ENCODE measurements at places on chromosomes 13 and 19. TPM values are rescaled to one million over a fixed set of nuclear protein-coding genes. Genes with fewer than 3 reads are reported as not detected.

DNA sequence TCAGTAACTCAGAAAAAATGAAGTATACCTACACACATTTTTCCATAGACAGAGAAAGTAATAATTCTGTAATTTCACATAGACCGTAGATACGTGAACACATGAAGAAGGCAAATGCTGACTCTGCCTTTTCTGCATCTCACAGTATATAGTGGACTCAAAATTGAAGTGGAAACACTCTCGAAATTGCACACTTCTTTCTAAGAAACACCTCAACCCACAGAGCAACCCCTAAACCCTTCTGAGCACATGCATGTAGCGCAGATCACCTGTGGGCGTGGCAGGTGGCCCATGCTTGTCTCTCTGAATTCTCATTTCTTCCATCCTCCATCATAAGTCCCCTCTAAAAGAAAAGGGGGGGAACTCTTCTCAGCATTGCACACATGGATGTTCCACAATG, 34.7 kb downstream of the COL4A1 start:
- no peaks in the 10 kb centered on the region for H3K36me3 ChIP-seq
- DNase-seq: no peak
- no peak overlapping the region for H3K4me3 ChIP-seq
- H3K27ac ChIP-seq: no peak overlapping the region

DNA sequence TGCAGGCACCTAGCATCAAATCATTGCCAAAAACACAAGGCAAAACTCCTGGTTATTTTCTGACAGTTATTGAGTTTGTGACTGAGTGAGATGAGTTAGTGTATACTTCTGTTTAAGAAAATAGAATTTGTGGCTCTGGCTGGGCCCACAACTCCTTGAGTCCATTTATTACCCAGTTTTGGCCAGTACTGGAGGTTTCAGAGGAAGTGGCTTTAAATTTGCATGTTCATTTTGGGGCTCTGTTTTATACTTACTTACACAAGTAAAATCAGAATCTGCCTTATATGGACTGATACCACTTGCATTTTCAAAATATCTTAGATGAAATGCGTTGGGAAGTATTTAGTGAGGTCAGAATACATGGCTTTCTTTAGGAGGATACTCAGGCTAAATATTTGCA, 29.0 kb downstream of the TNFSF11 start:
- no peak overlapping the region for H3K4me3 ChIP-seq
- no peak overlapping the region for H3K27ac ChIP-seq
- H3K36me3 ChIP-seq: no peaks in the 10 kb centered on the region
- H3K27me3 ChIP-seq: peaks cover 2% of the 10 kb centered on the region
- peak; percentile 38 for DNase-seq

DNA sequence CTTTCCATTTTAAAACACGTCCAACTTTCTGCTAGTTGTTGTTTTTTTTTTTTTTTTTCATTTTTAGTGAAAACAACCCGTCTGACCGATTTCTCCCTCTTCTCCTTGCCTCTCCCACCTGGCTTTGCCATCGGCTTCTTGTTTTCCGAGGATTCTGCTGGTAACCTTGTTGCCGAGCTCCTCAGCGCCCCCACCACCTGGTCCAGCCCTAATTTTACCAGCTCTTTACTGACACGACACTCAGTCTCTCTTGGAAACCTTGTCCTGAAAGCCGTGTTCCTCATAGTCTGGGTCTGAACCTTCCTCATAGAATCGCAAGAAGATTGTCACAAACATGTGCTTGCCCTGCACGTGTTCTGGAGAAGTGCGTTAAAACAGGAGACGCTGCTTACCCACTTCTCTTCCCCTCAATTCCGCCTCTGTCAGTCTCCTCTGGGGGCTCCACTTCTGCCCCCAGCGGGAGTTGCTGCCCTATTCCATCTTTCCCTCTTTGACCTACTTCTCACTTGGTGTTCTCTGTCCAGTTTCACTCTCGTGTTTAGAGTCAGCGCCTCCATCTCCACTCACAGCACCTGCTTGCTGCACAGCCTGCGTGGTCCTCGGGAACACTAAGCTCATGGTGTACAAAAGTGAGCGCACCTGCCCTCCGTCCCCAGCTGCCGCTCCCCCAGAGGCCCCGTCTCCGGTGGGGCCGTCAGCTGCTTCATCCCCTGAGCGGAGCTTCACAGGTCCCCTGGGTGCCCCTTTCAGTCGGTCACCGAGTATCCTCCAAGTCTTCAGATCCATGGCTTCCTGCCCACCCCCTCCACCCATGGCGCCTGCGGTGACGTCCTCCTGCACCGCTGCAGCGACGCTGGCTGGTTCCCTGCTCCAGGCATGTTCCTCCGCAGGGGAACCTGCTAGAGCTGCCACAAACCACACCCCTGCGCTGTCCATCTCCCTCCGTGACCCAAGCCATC, 65.1 kb downstream of the TM9SF2 start:
- no peak overlapping the region for H3K27ac ChIP-seq
- no peak overlapping the region for H3K4me3 ChIP-seq
- H3K27me3 ChIP-seq: no peaks in the 10 kb centered on the region
- H3K4me1 ChIP-seq: no peaks in the 10 kb centered on the region
- no peak for DNase-seq
- peaks cover 7% of the 10 kb centered on the region for H3K36me3 ChIP-seq

DNA sequence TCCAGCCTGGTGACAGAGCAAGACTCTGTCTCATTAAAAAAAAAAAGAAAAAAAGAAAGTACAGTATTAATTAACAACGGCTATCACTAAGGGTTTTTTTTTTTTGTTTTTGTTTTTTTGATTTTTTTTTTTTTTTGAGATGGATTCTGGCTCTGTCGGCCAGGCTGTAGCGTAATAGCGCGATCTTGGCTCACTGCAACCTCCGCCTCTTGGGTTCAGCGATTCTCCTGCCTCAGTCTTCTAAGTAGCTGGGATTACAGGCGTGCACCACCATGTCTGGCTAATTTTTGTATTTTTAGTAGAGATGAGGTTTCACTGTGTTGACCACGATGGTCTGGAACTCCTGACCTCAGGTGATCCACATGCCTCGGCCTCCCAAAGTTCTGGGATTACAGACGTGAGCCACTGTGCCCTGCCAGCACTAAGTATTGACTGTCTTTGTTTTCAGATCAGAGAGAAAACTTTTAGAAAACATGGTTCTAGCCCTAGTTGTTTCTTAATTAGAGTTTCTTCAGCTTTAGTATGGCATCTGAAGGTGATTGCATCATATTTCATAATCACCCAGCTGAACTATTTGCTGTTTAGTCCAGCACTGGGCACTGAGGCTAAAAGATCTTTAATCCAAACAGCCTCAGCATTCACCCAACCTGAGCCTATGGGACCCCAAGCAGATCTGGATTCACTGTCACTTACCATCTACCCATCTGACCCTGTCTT, 2.7 kb upstream of the GATAD2A start:
- no peaks in the 10 kb centered on the region for H3K27me3 ChIP-seq
- peaks cover 19% of the 10 kb centered on the region for H3K4me1 ChIP-seq
- no peaks in the 10 kb centered on the region for H3K36me3 ChIP-seq
- H3K27ac ChIP-seq: no peak overlapping the region

DNA sequence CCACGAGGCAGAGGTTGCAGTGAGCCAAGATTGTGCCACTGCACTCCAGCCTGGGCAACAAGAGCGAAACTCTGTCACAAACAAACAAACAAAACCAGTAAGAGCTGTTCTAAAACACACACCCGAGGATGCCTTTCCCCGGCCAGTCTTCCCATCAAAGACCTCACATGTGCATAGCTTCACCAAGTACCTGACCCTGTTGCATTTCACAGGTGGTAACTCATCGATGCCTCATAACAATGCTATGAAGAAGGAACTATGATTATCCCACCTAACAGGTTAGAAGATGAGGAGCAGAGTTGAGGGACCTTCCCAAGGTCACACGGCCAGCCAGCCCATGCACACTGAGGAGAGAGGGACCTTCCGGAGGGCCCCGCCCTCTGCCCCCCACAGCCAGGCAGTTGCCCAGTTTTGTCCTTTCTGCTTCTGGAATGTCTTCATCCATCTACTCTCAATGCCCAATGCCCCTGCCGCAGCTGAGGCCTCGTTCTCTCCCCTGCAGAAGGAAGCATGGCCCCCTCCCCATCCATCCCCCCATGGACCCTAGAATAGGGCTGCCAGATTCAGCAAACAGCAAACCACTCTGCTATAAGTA, 16.8 kb upstream of the LENG8 start:
- peaks cover 40% of the 10 kb centered on the region for H3K4me1 ChIP-seq
- H3K27ac ChIP-seq: no peak overlapping the region

GRCh38 chr19:8074501-8074900, 21.9 kb downstream of the CCL25 start:
- H3K27ac ChIP-seq: no peak overlapping the region
- H3K36me3 ChIP-seq: peaks cover 4% of the 10 kb centered on the region
- no peaks in the 10 kb centered on the region for H3K4me1 ChIP-seq
- no peak overlapping the region for H3K4me3 ChIP-seq
- no peak for DNase-seq

DNA sequence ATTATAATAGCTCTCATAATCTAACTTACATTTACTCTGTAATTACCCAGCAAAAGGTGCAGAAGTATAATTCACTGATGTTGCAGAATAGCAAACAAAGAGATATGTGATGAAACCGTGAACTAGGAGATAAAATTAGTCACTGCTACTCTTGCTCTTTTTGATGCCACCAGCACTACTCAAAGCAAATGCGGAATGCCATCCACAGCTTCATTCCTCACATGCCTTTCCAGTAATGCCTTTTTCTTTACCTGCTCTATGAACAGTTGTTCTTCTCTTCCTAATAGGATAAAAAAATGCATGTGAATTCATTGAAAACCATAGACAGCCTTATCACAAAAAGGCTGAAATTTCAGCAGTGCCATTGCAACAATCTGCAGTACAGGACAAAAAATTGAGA, 1129.5 kb downstream of the DIAPH3 start:
- H3K4me3 ChIP-seq: no peak overlapping the region
- H3K27me3 ChIP-seq: no peaks in the 10 kb centered on the region
- H3K4me1 ChIP-seq: no peaks in the 10 kb centered on the region
- DNase-seq: no peak
- H3K27ac ChIP-seq: no peak overlapping the region

DNA sequence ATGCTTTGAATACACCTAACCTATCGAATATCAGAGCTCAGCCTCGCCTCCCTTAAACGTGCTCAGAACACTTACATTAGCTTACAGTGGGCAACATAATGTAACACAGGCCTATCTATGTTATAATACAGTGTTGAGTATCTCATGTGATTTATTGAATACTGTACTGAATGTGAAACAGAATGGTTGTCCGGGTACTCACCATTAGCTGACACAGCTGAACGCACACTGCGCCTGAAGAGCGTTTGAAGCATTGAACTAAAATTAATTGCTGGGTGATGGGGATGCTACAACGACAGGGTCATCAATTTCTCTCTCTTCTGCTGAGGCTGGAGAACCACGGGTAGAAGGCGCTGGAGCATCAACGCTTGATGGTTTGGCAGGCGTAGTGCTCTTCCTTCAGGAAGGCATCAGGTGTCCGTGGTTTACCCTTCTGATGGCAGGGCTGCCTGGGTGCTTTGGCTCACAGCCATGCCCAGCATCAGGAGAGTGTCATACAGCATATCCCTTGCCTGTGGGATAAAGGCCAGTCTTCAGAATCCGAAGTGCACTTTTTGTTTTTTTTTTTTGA, 46.9 kb upstream of the UBE2L5 start:
- DNase-seq: no peak
- H3K27me3 ChIP-seq: no peaks in the 10 kb centered on the region
- H3K4me3 ChIP-seq: no peak overlapping the region
- peaks cover 2% of the 10 kb centered on the region for H3K4me1 ChIP-seq

GRCh38 chr19:33616857-33617256, 4.9 kb upstream of the CHST8 start:
- H3K27me3 ChIP-seq: peaks cover 15% of the 10 kb centered on the region
- H3K36me3 ChIP-seq: no peaks in the 10 kb centered on the region
- DNase-seq: no peak
- H3K27ac ChIP-seq: no peak overlapping the region

GRCh38 chr13:74101436-74101835, 32.8 kb downstream of the KLF12 start:
- DNase-seq: no peak
- H3K36me3 ChIP-seq: no peaks in the 10 kb centered on the region

GRCh38 chr19:51784922-51785690, 9.9 kb upstream of the FPR3 start:
- peaks cover 11% of the 10 kb centered on the region for H3K4me1 ChIP-seq
- no peak for DNase-seq
- no peaks in the 10 kb centered on the region for H3K27me3 ChIP-seq
- H3K27ac ChIP-seq: no peak overlapping the region
- H3K4me3 ChIP-seq: no peak overlapping the region
- no peaks in the 10 kb centered on the region for H3K36me3 ChIP-seq

DNA sequence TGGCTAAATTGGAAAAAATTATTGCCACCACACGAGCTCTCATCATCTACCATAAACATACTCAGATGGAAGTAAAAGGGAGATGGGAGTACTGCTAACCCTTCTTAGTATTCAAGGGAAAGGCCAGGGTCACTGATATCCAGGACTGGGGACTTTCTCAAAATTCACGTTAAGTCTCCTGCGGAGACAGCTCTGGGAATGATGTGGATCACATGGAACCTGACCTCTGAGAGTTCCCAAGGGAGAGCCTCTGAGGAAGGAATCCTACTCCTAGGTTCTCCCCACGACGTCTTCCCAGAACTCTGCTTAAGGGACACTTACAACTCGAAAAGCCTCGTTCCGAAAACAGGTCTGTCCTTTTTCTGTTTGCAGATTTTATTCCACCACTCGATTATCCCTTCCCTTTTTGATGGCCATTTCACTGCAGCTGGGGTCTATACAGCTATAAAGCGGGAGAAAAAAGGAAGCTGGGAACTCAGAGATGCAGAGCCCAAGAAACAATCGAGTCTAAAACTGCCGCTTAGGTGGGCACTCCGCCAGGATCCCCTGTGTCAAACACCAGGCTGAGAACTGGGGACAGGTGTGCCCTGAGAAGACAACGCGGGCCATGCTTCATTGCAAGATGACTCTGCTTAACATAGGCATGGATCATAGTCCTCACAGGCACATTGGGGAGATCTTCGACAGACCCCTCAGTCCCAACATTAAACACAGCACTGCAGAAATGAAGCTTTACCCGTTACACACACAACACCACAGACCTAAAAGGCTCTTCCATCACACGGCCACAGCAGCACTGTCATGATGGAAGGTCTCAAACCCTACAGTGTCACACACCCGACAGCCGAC, 823 bp upstream of the ZNF567 start:
- H3K27me3 ChIP-seq: no peaks in the 10 kb centered on the region
- H3K4me3 ChIP-seq: peak overlapping the region; percentile 92
- DNase-seq: peak; percentile 13
- H3K27ac ChIP-seq: peak overlapping the region; percentile 50
- peaks cover 20% of the 10 kb centered on the region for H3K36me3 ChIP-seq

Gene HCST
- 33.2 TPM for total RNA-seq

Gene NAPSA
- total RNA-seq: 655 TPM

Gene FBXL3
- total RNA-seq: 48.0 TPM

Gene SPIB
- total RNA-seq: 0.31 TPM

Gene SIGLEC14
- total RNA-seq: 46.4 TPM

Gene MISP
- total RNA-seq: 23.6 TPM

Gene SIPA1L3
- 50.5 TPM for total RNA-seq
